ENCODE measurements at places on chromosomes 2 and 18. TPM values are rescaled to one million over a fixed set of nuclear protein-coding genes. Genes with fewer than 3 reads are reported as not detected.

DNA sequence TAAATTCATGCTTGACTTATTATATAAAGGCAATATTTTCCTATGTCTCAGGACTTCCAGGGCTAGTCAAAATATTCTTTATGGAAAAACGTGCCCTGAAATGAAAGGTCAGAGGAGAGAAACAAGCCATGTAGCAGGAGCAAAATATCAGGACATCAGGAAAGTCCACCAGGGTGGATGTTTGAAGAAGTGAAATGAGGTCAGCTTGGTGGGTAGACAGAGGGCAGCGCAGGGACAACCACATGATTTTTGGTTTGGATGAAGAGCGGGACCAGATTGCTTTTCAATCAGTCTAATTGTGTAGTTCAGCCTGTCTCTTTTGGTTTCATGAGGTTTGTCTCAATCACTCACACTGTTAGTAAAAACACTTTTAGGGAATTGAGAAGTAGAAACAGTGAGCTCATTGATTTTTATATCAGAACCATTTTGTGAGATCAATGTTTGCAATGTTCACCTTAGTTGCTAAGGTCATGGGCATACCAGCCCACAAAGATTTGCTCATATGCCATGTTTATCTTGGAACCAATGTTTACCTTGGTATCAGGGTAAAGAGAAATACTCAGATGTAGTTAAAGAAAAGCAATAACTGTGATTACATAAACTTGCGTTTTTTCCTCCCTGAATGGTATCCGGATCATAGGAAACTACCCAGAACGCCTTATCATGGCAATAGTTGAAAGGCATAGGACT lies 32.1 kb downstream of the GKN2 start:
- no peak for DNase-seq

DNA sequence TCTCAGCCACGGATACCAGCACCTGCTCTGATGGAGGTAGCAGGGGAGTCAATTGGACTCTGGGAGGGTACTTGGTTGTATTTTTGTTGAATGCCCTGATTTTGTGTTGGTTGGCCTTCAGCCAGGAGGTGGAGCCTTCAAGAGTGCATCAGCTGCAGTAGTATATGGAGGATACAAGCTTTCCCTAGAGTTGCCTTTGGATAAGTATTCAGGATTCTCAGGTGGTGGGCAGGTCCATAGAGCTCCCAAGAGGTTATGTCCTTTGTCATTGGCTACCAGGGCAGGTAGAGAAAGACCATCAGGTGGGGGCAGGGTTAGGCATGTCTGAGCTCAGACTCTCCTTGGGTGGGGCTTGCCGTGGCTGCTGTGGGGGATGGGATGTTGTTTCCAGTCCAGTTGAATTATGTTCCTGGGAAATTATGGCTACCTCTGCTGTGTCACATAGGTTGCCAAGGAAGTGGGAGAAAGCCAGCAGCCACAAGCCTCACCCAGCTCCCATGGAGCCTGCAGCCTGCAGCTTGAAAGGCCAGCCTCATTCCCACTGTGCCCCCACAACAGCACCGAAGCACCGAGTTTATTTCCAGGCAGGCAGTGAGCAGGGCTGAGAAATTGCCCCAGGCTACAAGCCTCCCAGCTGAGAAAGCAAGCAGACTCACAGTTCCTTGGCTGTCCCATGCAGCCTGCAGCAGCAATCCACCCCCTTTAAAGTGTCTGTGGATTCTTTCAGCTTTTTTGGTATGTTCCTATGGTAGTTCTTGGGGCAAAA lies 38.6 kb upstream of the CHST9 start:
- no peak for DNase-seq

- DNase-seq = no peak
These were observed 57.0 kb upstream of the ZC3H15 start for GRCh38 chr2:186429104-186429503.

DNA sequence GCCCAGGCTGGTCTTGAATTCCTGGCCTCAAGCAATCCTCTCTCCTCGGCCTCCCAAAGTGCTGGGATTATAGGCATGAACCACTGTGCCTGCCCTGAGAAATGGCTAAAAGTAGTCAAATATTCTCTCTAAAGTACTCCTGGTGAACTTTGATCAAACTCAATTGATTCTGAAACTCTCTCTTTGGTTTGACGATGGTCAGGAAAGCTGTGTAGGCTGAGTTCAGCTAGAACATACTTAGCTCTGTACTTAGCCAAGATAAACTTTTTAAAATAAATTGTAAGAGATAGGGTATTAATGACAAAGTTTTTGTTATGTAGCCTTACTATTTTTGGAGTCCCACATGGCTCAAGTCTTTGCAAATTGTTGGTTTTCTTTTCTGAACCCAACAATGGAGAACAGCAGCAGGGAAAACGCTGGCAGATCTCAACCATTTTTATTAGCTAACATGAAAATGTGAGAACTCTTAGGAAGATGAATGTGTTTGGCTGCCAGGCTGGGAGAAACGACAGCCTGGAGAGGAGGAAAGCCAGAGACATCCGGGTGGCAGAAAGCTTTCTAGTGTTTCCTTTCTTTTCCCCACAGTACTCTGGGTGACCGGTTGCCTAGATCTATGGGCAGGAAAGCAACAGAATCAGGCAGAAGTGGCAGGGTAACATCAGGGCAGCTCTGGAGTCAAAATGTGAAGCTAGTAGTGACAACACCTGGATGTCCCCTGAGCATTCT lies 193.0 kb upstream of the LHCGR start:
- DNase-seq = no peak

GRCh38 chr18:11996190-11996754 lies 15.0 kb downstream of the IMPA2 start:
- no peak for DNase-seq

- no peak for DNase-seq
These were observed 41.1 kb upstream of the GPR155 start for GRCh38 chr2:174527959-174528358.

- no peak for DNase-seq
These were observed 75.9 kb downstream of the METTL4 start for GRCh38 chr18:2495381-2495780.

DNA sequence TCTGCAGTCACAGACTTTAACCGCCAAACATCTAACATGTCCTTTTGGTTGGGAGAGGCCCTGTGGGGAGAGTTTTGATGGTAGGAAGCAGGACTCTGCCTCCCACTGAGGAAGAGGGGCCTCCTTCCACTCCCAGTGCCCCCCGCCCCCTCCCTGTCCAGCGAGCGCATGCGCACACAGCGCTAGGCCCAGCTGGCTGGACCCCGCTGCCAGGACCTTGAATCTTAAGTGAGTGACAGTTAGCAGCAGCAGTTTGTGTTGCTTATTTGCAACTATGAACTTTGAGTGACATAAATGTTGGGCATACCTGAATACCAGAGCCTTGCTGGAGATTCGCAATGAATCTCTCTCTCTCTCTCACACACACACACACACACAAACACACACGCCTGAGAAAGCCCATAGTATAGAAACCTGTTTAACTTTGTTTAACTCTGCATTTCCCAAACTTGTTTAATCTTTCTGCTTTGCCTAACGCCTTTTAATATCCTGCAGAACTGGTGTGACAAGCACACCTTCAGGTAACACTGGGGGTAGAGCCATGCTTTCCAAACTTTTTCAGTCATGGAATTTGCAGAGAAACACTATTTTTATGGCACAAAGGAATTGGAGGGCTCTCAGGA lies 134.6 kb upstream of the SMAD2 start:
- no peak for DNase-seq

- DNase-seq = no peak
These were observed 75.7 kb upstream of the TFCP2L1 start for GRCh38 chr2:121360566-121361300.

GRCh38 chr2:162521871-162522650 lies 178.1 kb downstream of the GCA start:
- DNase-seq = no peak

- DNase-seq = no peak
These were observed 58.0 kb downstream of the NEDD4L start for GRCh38 chr18:58102018-58102417.

DNA sequence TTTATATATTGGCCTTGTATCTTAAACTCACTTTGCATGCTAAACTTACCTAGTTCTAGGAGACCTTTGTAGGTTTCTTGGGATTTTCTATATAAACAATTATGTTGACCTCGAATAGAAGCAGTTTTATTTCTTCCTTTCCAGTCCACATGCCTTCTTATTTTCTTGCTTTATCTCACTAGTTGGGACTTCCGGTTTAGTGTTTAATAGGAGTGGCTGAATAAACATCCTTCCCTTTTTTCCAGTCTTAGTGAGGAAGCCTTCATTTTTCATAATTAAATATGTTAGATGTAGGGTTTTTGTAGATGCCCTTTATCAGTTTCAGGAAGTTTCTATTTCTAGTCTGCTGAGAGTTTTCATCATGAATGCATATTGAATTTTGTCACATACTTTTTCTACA lies 347.3 kb upstream of the HNRNPA3 start:
- no peak for DNase-seq

DNA sequence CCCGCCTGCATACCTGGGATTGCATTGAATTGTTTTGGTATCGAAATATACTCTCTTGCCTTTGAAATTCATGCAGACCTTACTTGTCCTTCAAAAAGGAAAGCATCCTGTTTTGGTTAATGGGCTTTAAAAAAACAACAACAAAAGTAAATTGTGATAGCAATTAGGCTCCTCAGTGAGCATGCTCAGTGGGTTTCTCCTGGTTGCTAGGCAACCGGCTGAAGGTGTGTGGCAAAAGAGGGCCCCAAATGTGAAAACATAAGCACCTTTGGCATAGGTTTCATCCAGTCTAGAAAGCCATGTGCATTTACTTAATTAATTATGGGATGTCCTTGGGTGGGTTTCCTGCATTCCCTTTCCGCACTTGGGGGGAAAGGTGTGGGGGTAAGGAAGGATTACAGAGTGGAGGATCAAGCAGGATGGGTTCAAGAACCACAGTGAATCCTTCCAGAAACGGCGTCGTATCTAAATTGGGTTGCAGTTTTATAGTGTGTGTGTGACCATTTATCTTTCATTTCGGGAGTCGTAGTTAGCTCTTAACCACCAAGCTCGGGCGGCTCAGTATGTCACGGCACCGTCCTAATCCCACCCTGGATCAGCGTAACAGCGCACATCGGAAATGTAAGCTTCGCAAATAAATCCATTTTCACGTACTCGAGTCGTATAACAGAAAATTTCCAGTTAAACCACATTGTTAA lies 274.9 kb upstream of the TCF4 start:
- no peak for DNase-seq

DNA sequence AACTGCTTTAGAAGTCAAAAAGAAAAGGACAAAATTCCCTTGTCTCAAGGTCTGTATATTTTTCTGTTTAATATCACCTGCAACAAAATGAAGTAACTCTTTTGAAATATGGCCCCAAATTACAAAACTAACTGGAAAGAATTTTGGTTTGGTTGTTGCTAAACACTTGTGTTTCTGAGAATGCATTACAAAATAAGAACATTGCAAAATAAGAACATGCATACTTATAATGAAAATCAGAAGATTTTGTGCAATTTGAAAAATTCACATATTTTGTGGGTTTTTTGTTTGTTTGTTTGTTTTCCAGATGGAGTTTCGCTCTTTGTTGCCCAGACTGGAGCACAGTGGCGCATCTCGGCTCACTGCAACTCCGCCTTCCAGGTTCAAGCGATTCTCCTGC lies 21.8 kb downstream of the NDUFB3 start:
- no peak for DNase-seq

Gene PDCD1
- polyA plus RNA-seq = 12.4 TPM

Gene TMEM169
- polyA plus RNA-seq = 2.4 TPM

Gene ACTG2
- polyA plus RNA-seq = not detected

Gene TXNDC2
- not detected for polyA plus RNA-seq

Gene LYPD6B
- not detected for polyA plus RNA-seq

Gene CD226
- polyA plus RNA-seq = 67.2 TPM

Gene UGT1A5
- polyA plus RNA-seq = not detected

Data from CD4-positive, alpha-beta memory T cell (primary cell).